ENCODE measurements at places on chromosomes 12 and 14.

DNA sequence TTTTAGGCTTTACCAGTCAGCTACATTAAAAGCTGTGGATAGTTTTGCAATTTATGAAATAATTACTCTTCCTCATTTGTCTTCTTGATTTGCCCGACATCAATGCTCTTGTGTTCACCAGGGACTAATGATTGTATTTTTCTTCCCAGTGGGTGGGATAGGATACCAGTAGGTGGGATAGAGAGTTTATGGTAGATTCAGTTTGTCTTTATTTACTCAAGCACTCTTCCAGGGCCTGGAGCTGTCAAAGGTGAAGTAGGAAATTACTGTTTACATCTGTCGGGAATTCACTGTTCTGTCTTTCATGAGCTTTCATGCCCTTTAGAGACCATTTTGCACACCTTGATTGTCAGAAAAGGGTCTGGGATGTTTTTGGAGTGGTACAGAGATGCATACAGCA is 36.6 kb downstream of the ETV6 start:
- DNase-seq = no peak

- DNase-seq = no peak
Measured at GRCh38 chr12:102031852-102032251, 29.9 kb downstream of the WASHC3 start.

GRCh38 chr14:101926085-101926484 is 38.3 kb upstream of the DYNC1H1 start:
- DNase-seq = no peak

- DNase-seq = no peak
Measured at GRCh38 chr12:66236969-66237368, 48.0 kb downstream of the IRAK3 start.

DNA sequence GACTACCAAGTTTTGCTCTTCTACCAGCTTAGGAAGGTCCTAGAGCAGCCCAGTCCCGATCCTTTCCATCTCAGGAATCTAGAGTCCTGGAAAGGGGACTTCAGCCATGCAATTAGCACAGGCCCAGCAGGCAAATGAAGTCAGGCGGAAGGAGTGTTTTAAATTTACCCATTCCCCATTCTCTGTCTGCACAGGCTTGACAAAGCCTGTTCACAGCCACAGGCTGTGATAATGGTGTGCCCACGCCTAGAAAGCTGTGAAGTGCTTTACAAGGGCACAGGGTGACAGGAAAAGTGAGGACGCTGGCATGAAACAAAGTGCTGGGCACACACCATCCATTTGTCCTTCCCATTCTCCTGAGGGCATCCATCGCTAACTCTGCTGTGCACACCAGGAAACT is 79.0 kb downstream of the PITPNM2 start:
- DNase-seq = no peak

DNA sequence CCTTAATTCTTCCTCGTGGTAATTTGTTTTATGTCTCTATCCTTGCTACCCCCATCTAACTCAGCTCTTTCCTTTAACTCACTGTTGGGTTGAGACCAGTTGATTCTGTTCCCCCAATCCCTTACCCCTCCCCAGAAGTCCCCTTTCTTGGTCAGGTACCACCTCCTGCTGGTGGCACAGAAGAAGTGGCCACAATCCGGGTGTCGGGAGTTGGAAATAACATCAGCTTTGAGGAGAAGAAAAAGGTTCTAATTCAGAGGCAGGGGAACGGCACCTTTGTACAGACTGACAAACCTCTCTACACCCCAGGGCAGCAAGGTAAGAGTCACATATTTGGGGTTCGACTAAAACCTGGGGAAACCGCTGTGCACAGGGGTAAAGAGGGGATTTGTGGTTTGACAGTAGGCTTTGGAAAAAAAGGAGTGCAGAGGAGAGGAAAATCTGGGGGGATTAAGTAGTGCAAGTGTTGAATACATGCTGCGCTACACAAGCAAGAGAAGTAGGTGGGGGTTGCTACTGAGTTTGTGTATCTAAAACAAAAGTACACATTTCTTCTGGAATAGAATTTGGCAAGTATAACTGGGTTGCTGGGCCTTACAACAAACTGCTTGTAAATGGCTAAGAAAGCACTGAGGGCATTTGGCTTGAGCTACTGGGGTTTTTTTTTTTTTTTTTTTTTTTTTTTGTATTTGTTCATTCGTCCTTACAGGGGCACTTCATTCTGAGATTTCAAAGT is 1.3 kb downstream of the A2ML1 start:
- DNase-seq = no peak

DNA sequence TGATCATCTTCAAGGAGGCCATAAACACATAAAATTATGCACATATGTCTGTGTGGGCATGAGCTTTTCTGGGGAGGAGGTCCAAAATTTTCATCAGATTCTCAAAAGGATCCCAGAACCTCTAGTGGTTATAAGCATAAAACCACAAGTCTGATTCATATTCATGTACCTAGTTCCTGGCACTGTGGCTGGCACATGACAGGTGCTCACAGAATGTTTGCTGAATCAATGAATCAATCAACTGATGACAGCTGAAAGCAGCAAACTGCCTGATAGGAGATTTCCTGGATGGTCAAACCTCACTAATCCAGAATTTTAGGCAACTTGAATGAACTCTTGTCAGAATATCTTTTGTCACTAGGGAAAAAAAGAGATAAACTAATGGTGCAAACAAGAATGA is 13.5 kb upstream of the CMKLR1 start:
- DNase-seq = no peak
